ENCODE measurements at places on chromosomes 13 and 19. TPM values are rescaled to one million over a fixed set of nuclear protein-coding genes. Genes with fewer than 3 reads are reported as not detected.

The ATP8A2 gene
- 11.6 TPM for total RNA-seq

The COL4A1 gene
- total RNA-seq, result 32.0 TPM

The FLT3LG gene
- total RNA-seq, result 4.0 TPM

The LTBP4 gene
- total RNA-seq, result 164 TPM

The BRME1 gene
- total RNA-seq, result 39.9 TPM

The IZUMO4 gene
- 1.3 TPM for total RNA-seq

The SOHLH2 gene
- not detected for total RNA-seq

The PALM3 gene
- 0.54 TPM for total RNA-seq

The MYO9B gene
- total RNA-seq, result 578 TPM

The HOMER3 gene
- total RNA-seq, result 33.0 TPM

The MFSD12 gene
- total RNA-seq, result 92.4 TPM

The MEIS3 gene
- 1.6 TPM for total RNA-seq

The ICAM4 gene
- total RNA-seq, result not detected

The PGLYRP2 gene
- total RNA-seq, result not detected

The ATP12A gene
- not detected for total RNA-seq

The CA11 gene
- total RNA-seq, result 0.70 TPM

The FLT1 gene
- total RNA-seq, result 14.0 TPM

The SPC24 gene
- total RNA-seq, result 28.9 TPM

The ZNF45 gene
- 18.2 TPM for total RNA-seq

The CEACAM8 gene
- total RNA-seq, result not detected

The NDUFS7 gene
- 165 TPM for total RNA-seq

The HIPK4 gene
- total RNA-seq, result not detected

The DNMT1 gene
- 40.1 TPM for total RNA-seq

The ZIC2 gene
- total RNA-seq, result not detected

The CEACAM7 gene
- total RNA-seq, result not detected

The NCCRP1 gene
- 1.1 TPM for total RNA-seq

The ZNF180 gene
- total RNA-seq, result 7.8 TPM

The KL gene
- total RNA-seq, result 7.0 TPM

The SSC5D gene
- 10.3 TPM for total RNA-seq

The ZNF208 gene
- total RNA-seq, result 15.7 TPM

The PTH2 gene
- total RNA-seq, result not detected

The NLRP4 gene
- total RNA-seq, result not detected

The ZNF888 gene
- total RNA-seq, result 4.9 TPM

The PLIN5 gene
- total RNA-seq, result not detected

The ZNF222 gene
- 10.7 TPM for total RNA-seq

The NLRP9 gene
- total RNA-seq, result not detected

The DGKH gene
- 17.2 TPM for total RNA-seq

The IL17D gene
- total RNA-seq, result 3.9 TPM

The PDE4C gene
- 8.3 TPM for total RNA-seq

The OR4F17 gene
- total RNA-seq, result not detected

The ZNF506 gene
- total RNA-seq, result 56.9 TPM

The DACT3 gene
- total RNA-seq, result 0.83 TPM

The ZNF181 gene
- total RNA-seq, result 16.9 TPM

The ZNF440 gene
- total RNA-seq, result 47.9 TPM

The PRRG2 gene
- 20.8 TPM for total RNA-seq

All from Peyer's patch (tissue), 4 donors.